ENCODE measurements at places on chromosomes 6 and 20.

DNA sequence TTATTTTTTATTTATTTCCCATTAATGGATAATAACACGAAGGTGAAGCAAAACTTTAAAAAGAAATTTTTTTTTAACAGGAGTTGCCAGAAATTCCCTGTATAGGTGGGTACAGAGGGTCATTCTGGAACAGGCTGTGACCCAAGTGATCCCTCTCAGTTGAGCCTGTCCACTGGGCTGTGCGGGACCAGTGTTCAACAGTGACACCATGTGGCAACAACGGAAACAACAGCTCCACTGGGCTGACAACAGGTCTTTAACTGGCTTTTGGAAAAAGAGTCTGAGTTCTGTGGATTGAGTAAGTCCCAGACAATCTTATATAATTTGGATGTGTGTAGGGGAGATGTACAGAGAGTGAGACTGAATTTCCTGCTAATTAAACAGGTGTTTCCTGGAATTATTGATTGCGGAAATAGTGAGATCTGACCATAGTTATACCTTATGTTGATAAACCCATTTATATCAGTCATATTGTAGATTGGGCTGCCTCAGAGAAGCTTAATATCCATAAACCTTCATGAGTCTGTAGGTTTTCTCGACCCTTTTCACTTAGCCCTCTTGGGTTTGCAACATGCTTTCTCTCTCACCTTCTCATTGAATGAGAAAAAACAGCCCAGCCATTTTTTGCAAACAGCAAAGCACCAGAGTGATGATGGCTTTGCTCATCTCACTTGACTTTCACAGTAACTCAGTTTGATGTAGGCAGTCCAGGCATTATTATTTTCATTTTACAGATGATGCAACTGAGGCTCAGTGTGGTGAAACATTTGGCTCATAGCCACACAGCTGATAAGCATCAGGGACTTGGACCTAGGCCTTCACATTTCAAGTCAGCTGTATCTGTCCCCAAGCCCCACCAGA, 17.5 kb downstream of the KIAA1755 start:
- DNase-seq, result no peak

GRCh38 chr6:97177905-97178304, 105.1 kb downstream of the MMS22L start:
- no peak for DNase-seq

GRCh38 chr6:21213492-21213891, 380.1 kb upstream of the SOX4 start:
- no peak for DNase-seq

DNA sequence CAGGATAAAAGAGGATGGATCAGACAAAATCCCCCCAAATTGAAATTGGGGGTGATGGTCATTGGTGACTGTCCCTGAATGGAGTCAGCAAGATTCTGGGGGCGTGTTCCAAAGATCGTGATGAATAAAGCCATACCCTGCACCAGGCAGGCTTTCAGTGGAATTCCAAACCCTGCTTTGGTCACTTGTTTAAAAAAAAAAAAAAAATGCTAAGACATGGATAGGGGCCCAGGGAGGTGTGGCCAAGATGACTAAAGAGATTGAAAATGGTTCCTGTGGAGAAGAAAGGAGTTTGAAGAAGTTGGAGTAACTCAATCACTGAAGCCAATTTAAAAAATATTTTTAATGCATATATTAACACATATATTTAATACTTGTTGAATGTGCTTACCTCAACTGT, 161.4 kb upstream of the KCNG1 start:
- DNase-seq, result no peak

DNA sequence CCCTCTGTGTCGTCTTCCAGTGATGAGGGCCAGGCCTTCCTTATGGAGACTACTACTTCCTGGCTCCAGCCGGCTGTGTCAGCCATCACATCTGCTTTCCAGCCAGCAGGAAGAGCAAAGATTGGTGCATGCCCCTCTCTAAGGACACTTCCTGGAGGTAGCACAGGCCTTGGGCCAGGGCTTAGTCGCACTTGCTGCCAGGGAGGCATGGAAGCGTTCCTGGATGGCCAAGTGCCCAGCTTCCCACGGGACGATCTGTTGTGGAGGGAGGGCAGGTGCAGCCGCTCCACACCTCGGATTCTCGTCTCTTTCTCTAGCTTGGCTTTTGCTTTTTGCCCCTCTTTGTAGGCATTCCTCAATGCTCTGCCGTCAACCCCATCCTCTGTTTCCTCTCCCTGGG, 11.9 kb downstream of the ERMARD start:
- no peak for DNase-seq

DNA sequence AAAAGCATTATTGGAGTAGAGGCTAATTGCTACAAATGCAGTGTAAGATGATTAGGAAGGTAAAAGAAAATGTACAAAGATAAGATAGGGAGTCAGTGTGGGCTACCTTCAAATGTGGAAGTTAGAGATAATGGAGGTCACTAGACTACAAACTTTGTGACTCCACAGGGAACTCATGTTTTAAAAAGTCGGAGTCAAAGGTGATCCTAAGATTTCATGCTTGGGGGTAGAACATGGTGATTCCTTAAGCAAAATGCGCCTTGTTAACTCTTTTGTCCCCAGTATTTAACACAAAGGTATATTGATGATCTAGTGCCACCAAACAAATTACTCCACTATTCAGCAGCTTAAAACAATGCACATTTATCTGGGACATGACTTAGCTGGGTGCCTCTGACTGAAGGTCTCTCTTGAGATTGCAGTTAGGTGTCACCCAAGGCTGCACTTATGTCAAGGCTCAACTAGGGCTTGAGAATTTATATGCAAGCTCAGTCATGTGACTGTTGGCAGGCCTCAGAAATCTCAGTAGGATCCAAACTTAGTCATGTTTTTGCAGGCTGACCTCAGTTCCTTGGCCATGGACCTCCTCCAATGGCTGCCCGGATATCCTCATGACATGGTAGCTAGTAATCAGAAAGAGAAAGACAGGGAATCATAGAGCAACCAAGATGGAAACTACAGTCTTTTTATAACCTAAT, 11.4 kb upstream of the SNX9 start:
- DNase-seq, result no peak

- no peak for DNase-seq
Measured at GRCh38 chr6:115830895-115831294, 229.8 kb downstream of the FRK start.

DNA sequence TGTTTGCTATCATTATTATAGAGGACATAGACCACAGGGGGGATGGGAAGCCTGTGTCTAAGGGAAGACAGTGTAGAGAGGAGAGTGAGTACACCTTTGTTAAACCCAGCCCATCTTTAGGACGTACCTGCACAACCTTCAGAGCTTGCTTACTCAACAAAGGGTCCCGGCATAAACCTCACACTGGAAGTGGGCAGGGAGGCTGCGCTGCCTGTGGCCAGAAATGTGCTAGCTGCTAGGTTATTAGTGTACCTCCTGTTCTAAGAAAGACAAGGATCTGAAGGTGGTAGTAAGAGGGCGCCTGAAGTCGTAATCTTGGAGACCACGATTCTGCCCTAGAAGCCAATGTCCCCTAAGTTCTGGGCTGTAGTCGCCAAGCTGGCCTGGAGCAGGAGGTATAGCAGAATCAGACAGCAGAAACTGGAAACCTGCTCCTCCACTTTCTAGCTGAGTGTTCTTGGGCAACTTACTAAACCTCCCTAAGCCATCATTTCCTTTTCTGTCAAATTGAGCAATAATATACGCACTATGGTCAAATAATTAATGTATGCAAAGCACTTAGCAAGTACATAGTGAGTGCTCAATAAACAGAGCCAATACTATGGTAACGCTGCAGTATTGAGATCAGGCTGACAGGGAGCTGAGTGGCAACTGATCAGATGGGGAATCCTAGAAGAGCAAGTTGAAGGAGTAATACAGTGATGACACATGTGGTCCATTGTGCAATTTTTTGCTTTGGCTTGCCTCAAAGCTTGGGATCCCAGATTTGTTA, 16.8 kb upstream of the AKIRIN2 start:
- no peak for DNase-seq

DNA sequence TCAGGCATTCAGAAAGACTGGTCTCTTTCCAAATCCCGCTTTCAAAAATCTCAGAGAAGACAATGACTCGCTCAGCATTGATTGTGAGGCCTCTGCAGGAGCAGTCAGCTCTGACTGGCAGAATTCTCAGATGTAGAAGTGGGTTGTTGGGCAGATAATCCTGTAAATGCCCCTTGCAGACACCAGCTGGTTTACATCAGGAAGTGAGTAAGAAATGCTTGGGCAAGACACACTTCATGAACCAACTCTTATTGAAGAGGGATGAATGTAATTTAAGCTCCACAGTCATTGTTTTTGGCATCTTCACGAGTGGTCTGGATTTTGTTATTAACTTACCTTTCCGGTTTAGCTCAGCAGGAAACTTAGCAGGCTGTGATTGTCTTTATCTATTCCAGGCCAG, 166.6 kb downstream of the PLCB4 start:
- no peak for DNase-seq

DNA sequence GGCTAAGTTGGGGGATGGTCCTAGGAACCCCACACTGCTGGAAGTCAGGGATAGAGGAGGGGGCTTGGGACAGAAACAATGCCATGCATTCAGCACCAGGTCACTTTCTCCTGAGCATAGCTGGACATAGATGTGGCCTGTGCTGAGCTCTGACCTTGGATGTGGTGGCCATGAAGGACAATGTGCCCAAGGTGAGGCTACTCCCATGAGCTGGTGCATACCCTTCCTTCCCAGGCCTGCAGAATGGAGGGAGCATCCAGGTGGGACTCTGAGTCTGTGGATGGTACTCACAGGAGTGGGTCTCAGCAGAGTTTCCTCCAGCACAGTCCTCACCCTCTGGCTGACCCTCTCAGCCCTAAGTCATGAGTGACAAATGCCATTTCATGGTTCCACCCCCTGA, 16.9 kb downstream of the CST9L start:
- no peak for DNase-seq

- DNase-seq, result no peak
Measured at GRCh38 chr20:17732907-17733521, 33.2 kb downstream of the BANF2 start.

- no peak for DNase-seq
Measured at GRCh38 chr20:34060970-34061369, 51.1 kb downstream of the EIF2S2 start.

- no peak for DNase-seq
Measured at GRCh38 chr6:54595844-54596243, 250.7 kb upstream of the FAM83B start.

DNA sequence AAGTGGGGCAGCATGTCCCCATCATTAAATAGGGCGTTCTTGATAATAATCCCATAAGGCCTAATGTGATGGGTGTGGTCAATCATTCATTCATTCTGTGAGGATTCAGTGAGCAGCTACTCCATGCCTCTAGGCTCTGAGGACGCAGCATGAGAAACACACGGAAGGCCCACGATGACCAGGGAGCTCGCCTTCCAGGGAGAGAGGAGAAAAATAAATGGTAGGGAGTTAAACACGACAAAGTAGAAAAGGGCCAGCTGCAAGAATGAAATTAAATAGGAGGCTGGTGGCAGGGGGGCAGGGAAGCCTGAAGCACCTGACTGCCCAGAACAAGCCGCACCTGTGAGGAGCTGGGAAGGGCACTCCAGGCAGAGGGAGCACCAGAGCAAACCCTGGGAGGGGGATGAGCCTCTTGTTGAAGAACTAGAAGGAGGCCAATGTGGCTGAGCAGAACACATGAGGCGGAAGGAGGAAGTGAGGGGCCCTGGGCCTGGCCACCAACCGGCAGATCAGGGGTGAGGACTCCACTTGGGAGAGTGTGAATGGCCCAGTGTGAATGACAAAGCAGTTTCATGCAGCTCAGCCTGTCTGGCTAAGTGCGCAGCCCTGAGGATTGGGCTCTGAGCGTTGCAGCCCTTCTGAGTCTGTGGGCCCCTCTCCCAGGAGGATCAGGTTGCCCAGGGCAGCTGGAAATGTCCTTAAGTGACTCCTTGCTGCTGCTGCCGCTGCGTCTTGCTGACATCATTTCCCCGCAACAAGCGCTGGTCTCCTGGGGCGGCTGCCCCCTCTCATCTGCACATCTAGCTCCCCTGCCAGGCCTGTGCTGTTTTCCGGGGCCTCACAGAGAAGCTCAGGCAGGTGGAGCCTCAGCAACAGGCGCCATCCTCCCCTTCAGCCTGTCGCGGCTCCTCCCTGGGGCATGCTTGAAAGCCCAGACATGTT, 99.9 kb downstream of the CDH26 start:
- peak; percentile 92 for DNase-seq

DNA sequence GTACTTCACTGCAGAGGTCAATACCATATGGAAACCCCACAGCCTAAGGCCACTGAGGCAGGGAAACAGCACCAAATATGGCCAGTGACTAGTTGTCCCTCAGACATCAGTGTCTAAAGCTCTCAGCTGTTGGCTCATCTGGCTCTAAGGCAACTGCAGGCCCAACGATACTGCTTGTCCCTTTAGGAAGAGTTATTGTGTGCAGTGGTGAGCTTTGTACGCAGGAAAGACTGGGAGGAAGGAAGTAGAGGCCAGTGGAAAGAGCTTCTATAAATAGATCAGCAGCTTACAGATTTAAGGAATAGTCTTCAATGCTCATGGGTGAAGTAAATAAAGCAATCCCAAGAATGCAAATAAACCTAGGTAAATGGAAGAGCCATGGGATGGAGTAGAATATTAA, 29.3 kb downstream of the DNAAF9 start:
- no peak for DNase-seq

GRCh38 chr6:159415540-159415939, 246.3 kb downstream of the FNDC1 start:
- DNase-seq, result no peak

GRCh38 chr6:142867355-142867801, 77.6 kb downstream of the HIVEP2 start:
- DNase-seq, result no peak

DNA sequence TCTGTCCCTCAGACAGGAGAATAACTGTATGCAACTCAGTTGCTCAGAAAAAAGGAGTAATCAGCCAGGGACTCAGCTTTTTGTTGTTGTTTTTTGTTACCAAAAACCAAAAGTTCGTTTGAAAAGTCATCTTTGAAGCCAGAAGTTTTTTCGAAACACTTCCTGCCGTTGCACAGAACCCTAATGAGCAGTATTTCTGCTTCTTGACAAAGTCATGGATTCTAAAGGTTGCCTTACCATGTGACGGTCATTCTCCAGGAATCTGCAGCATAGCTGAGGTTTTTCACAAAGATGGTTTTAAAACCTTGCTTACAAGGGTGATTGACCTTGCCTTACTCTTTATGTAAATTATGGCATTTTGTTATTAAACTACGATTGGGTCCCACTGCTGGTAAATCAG, 1.9 kb downstream of the RAB32 start:
- no peak for DNase-seq

- no peak for DNase-seq
Measured at GRCh38 chr6:106275692-106276091, 49.9 kb downstream of the ATG5 start.

DNA sequence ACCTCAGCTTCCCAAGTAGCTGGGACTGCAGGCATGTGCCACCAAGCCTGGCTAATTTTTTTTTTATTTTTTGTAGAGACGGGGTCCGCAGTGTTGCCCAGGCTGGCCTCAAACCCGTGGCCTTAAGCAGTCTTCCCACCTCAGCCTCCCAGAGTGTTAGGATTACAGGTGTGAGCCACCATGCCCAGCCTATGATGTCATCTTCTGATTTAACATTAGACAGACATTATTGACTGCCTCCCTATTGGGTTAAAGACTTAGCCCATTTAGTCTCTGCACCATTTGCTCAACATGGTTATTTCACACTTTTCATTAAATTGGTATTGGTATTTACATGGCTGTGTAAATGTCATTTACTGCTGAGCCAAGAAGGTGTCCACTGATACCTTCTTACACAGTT, 46.1 kb downstream of the DEK start:
- DNase-seq, result no peak

GRCh38 chr6:35602133-35602946, 86.4 kb downstream of the FKBP5 start:
- no peak for DNase-seq
